ENCODE measurements at places on chromosomes 4 and X.

DNA sequence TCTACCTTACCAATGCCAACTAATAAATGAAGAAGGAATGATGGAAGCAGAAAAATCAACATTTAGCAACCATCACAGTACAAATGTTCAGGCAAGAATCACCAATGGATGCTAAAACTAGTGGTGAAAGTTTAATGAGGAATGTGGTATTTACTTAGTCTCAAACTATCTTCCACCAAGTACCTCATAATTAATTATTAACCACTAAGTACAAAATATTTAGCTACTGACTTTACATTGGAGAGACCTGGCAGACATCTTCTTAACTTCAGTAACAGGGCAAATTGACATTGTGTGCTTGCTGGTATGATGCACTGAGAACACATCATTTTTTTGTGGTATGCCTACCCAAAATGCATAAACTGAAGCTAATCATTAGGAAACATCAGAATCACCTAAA, 82.4 kb downstream of the DLG3 start:
- no peak for DNase-seq

- no peak for DNase-seq
These were observed 14.9 kb upstream of the PORCN start for GRCh38 chrX:48493890-48494364.

GRCh38 chrX:40013266-40014195, 84.2 kb downstream of the BCOR start:
- no peak for DNase-seq

DNA sequence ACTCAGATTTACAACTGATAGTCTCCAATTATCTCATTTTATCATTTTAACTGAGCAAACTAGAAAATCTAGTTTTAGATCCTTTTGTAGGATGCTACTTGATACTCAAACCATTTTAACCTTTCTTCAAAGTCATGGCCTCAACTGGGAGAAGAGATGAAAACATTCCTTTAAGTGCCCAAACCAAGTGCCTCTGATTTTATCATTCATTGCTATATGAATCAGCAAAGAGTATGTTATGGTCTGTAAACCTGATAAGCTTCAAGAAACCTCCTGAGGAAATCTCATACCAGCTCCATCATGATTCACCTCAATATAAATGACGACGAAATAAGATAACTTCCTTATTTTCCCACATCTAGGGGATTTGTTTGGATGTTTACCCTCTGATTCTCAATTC, 119.9 kb downstream of the FAM13A start:
- DNase-seq = no peak
